ENCODE measurements at places on chromosomes 4 and X.
A peak's percentile ranks its signal among the peaks of the same experiment; 100 is the strongest.

- DNase-seq: no peak
Observed at GRCh38 chr4:73761856-73762255, 21.5 kb downstream of the CXCL8 start.

- DNase-seq: no peak
Observed at GRCh38 chr4:159137176-159137575, 34.3 kb downstream of the RAPGEF2 start.

GRCh38 chr4:110287130-110287529 is 88.7 kb upstream of the ELOVL6 start:
- no peak for DNase-seq

GRCh38 chr4:24777536-24778463 is 17.6 kb upstream of the SOD3 start:
- no peak for DNase-seq

DNA sequence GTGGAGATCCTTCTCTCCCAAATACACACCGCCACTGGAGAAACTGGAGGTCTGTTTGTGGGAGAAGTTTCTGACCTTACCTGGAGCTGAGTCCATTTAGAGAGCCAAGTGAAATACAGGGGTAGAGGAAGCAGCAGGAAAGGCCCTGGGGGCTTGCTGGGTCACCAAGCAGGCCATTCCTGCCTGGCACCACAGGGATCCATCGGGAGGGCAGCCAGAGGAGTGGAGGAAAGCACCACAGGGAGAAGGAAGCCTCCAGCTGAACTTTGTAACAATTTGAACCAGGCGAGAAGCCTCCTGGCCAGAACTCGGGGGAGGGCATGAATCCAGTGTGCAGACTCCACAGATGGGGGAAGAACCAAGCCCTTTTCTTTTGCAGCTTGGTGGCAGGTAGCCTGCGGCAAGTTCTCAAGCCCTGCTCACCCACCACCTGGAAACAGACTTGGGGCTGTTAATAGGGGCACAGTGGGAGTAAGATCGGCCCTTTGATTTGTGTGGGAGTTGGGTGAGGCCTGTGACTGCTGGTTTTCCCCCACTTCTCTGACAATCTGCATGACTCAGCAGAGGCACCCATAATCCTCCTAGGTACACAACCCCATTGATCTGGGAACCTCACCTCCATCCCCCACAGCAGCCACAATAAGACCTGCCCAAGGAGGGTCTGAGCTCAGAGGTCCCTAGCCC is 94.6 kb downstream of the IRS4 start:
- no peak for DNase-seq

DNA sequence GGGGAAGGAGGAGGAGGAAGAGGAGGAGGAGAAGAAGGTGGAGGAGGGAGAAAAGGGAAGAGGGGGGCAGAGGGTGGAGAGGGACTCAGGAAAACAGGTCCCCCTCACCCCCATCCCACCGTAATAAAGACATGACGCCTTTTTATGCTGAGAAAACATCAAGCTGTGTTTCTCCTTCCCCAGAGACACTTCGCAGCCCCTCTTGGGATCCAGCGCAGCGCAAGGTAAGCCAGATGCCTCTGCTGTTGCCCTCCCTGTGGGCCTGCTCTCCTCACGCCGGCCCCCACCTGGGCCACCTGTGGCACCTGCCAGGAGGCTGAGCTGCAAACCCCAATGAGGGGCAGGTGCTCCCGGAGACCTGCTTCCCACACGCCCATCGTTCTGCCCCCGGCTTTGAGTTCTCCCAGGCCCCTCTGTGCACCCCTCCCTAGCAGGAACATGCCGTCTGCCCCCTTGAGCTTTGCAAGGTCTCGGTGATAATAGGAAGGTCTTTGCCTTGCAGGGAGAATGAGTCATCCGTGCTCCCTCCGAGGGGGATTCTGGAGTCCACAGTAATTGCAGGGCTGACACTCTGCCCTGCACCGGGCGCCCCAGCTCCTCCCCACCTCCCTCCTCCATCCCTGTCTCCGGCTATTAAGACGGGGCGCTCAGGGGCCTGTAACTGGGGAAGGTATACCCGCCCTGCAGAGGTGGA is 45.3 kb upstream of the SHOX start:
- DNase-seq: no peak

GRCh38 chrX:32293962-32294700 is 917.2 kb downstream of the DMD start:
- DNase-seq: no peak

- no peak for DNase-seq
Observed at GRCh38 chrX:20374450-20374849, 107.7 kb upstream of the RPS6KA3 start.

GRCh38 chr4:106679063-106679462 is 310.5 kb upstream of the GIMD1 start:
- no peak for DNase-seq

- no peak for DNase-seq
Observed at GRCh38 chr4:174490451-174490961, 31.8 kb downstream of the HPGD start.

DNA sequence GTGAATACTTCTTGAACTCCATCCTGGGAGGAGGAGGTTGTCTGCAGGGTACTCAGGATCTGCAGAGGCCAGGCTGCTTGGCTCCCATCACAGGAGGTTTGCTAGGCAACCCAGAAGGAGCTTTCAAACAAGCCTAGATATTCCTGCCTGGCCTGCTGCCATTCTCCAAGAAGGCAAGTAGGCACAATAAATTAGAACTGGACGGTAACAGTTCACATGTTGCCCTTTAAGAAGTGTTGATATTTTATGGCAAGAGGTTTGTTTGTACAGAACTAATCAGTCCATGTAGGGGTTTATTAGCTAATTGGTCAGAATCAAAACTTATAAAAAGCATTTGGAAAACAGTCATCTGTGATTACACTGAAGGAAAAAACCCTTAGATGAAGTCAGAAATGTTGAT is 39.3 kb downstream of the SYNPO2 start:
- no peak for DNase-seq

- no peak for DNase-seq
Observed at GRCh38 chr4:38568768-38569167, 95.2 kb upstream of the KLF3 start.

- no peak for DNase-seq
Observed at GRCh38 chr4:23747281-23747735, 142.5 kb downstream of the PPARGC1A start.

DNA sequence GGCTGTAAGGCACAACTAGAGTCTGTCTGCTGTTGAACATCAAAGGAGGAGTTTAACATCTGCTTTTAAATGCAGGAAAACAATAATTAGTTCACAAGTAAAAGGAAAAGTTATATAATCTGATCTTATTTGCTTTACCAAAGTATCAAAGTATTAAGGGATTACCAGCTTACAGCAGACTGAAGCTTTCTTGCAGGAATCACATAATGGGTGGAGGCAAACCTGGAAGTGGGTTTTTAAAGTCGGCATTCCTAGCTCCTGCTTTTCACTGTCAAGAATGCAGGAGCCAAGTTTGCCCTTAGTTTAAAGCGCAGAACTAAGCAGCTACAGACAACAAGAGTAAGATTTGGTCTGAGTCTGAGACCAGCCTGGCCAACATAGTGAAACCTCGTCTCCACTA is 122.2 kb downstream of the APBB2 start:
- no peak for DNase-seq

DNA sequence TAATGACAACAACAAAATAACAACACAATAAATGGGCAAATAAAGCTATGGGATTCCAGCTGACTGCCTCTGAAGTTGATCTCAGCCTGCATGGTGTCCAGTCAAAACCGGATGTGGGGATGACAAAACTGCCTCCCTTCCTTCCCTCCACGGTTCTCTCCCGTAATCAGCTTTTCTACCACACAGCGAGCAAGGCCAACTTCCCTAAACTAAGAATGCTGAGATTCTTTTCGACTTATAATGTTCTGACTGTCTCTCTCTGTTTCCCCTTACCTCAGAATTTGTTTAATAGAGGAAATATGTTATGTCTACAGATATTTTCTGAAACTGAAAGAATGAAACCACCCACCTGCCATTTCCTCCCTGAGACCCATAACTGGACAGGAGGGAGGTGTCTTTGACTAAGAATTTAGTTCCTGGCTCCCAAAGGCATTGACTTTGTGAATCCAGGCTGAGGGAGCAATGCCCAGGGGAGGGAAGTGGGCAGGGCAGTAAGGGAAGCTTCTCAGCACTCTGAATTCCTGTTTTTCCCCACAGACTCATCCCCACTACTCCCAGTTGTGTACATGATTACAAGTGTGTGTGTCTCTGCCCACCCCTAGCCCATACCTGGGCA is 1.0 kb upstream of the TLR1 start:
- peak; percentile 21 for DNase-seq
